ENCODE measurements at places on chromosomes 5 and 9.

DNA sequence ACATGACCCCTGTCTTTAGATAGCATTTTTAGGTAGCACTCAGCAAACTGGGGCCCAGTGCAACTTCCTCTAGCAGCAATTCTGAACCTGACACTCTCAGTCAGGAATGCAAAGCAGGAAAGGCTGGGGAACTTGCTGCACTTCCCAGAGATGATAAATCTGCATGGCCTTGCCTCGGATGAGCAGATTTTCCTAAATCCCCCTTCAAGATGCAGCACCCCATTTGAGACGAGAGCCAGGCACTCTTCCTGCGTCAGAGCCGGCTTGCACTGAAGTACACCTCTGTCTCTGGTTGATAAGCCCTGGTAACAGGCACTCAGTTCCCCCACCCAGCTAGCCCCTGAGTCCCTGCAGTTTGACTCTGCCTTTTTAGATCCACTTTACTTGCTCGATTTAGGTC lies 296.7 kb upstream of the PANK3 start:
- DNase-seq: no peak

DNA sequence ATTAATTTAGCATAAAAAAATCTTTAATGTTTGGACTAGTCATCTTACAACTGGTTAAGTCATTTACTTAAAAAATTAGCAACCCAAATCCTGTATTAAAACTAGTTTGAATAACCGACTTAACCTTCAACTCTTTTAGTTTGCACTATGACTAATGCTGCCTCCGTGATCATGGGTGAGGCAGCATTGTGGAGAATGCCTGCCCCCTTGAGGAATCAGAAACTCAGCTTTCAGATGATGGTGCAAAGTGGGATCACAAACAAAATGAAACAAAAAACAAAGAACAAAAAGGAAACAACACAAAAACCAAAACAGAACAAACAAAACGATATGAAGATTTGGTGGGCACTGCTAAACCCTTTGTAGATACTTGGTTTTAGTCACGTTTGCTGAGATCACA lies 127.0 kb upstream of the PALM2AKAP2 start:
- no peak for DNase-seq

DNA sequence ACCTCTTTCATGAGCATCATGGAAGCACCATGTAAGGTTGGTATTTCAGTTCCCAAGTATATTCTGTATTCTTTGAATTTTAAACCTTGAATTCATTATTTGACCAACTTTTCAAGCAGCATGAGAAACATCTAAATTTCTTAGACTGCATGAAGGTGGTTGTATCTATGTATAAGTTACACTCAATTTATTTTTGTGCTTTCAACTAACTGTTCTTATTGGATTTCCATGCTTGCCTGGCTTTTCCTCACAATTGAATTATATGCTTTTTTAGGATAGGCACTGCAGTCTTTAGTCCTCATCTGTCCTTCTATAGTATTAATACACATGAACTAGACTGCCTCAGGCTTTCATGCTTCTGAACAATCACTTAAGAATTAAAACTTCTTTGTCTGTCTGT lies 134.0 kb downstream of the CEP120 start:
- DNase-seq: no peak

DNA sequence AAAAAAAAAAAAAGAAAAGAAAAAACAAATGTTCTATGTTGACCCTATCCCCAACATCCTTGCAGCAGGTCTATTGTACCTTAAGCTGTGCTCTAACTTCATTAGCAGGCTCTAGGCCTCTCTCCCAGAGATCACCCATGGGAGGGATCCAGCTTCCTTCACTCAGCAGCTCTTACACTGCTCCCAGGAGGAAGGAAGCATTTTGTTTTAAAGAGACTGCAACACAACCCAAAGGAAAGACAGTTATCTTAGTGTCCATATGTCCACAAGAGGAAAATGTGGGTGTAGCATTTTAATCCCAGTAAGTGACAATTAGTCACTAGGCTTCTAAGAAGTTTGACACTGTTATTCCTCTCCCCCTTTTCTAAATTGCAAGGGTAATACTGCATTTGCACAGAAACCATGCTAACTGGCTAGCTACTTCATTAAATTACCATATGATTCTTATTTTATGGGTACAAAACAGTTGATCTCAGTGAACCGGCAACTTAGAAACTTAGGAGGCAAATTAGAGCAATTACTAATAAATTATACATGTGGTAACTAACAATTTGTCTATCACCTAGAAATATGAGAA lies 58.8 kb downstream of the MARCHF3 start:
- no peak for DNase-seq

DNA sequence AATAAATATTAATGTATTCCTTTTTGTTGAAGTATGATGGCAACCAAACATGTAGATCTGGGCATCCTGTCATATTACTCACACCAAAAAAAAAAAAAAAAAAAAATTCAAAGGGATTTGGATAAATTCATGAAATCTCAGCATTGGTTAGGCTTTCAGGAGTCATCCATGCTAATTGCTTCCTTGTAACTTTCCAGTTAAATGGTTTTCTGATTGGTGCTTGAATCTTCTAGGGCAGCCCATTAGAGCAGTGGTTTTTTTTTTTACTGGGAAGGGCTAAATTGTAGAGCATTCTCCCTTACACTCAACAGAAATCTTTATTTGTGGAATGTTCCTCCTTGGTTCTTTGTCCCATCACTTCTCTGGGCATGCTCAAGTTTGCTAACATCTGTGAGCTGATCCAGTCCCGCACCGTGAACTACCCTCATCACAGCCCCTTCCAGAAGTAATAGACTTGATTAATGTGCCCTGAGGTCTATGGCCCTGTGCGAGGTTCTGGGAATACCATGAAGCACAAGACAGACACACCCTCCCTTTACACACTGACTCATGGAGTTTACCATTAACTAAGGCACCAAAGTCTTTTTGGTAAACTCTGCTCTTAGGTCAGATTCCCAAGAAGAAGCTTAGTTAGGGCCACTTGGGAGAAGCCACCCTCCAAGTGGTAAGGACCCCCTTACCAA lies 56.0 kb downstream of the RGS3 start:
- no peak for DNase-seq

DNA sequence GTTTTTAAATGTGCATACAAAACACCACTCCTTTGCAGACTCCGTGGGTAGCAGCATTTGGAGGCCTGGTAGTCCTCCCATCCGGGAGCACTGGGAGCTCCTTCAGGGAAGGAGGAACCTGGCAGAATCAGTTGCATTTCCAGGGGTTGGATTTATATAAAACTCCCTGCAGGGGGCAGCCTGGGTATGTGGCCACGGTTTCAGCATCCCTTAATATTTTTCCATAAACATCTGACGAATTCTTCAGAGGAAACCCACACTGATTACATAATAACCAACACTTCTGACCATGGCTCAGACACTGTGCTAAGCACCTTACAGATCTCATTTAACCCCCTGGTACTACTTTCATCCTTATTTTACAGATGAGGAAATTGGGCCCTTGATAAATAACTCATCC lies 6.1 kb upstream of the AFAP1L1 start:
- no peak for DNase-seq
